ENCODE measurements at places on chromosomes 12 and 14.

DNA sequence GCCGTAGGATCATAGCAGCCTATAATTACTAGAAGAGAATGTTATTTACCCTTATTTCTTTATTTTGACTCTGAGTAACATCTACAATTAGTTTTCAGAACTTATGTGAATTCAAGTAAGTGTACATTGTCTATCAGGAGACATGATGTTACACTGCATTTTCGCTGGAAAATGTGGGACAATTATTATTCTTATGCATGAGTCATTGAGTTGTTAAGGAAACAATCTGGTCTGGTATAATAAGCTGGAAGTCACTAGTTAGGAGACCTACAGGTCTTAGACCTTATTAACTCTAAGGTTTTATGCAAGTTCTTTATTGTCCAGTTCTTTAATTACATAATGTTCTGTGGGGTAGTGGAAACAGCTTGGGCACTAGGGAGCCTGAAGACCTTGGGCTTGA is 5.8 kb downstream of the KTN1 start:
- no peak for DNase-seq

- DNase-seq = no peak
Measured at GRCh38 chr12:112711026-112711425, 80.5 kb upstream of the RPH3A start.

- DNase-seq = no peak
Measured at GRCh38 chr12:39605996-39606395, 13.6 kb downstream of the ABCD2 start.

DNA sequence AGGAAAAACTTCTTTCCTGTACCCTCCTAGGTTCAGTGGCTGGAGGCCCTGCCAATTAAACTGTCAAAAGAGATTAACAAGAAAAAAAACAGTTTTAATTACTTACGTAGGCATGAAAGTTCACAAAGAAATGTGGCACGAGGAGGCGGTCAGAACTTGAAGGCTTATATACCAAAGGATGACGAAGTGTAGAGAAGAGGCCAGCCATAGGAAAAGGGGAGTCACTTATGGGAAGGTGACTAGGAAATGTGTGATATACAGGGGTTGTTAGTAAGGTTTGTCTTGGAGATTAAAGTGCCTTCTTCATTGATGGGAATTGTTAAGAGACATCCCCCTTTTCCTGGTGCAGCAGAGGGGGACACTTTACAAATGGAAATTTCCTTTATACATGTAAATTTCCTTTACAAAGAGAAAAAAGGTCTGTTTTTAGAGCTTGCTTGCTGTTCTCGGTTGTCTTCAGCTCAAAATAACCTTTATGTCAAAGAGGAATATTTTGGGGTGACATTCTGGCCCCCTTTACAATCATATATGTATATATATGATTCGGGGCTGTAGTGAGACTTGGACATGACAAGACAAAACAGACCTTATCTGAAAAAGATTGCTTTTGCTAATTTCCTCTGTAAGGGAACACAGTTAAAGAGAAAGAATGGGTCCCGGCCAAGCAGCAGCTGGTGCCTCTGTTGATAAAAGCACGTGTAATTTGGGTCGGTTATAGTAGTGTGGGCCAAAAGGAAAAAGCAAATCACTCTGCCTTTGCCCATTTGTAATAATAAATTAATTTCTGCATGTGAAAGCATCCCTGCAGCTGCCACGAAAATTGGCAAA is 38.6 kb downstream of the SYNE2 start:
- no peak for DNase-seq

GRCh38 chr14:76305268-76305826 is 70.6 kb upstream of the ESRRB start:
- no peak for DNase-seq

GRCh38 chr12:14691560-14691959 is 4.8 kb downstream of the GUCY2C start:
- DNase-seq = no peak

- DNase-seq = peak; percentile 5
Measured at GRCh38 chr12:94879542-94879941, 124.0 kb downstream of the NDUFA12 start.

DNA sequence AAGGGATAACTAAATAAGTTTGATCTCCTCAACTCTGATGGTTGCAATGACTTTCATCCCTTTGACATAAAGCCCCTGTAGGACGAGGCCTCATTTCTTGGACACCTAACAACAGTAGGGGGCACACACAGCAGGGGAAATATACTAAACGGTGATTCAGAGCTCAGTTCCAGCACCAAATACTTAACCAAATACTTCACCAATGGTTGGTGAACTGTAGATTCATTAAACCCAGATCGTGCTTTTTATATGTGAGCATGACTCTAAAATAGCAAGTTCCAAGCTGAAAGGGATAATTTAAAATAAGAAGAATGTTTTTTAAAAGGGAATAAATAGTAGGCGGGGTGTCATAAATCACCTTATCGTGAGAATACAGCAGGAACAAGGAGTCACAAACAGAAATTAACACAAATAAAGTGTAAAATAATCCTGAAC is 53.2 kb downstream of the ATG2B start:
- DNase-seq = peak; percentile 24

DNA sequence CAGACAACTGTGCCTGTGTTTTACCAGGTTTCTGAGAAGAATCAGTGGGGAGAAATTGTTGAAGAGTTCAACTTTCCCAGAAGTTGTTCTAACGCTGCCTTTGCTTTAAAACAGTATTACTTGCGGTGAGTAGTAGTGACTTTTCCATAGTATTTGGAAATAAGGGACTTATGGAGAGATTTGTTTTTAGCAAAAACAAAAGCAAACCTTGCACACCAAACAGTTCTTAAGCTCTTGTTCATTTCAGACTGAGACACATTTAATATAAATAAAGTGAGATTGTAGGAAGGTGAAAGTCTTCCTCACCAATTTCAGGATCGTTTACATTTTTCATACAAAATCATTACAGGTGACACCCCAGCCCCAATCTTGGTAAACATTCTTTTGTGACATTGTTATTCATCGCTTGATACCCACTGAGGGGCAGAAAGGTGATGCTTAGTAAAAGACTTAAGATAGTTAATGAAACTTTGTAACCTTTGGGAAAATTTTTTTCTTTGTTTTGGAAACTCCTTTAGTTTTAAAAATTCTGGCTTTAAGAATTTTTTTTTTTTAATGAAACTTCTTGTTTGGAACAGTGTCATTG is 1.8 kb downstream of the ARID2 start:
- no peak for DNase-seq

GRCh38 chr14:48735607-48736006 is 850.6 kb downstream of the RPS29 start:
- DNase-seq = no peak

DNA sequence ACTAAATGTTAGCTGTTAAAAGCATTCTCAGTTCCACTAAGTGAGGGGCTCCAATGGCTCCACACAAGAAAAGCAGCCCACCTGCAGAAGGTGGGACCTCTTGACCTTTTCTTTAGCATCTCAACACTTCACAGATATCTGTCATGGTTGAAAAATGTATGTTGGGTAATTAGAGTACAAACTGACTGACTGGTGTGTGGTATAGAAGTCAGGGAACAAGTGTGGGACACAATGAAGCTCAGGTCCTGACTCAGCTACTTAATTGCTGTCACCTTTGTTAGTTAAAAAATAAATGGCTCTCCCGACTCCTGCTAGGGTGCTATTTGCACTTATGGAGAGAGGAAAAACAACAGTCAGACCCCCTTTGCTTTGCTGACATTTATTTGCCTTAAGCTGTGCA is 299.0 kb downstream of the TTC6 start:
- no peak for DNase-seq

- DNase-seq = no peak
Measured at GRCh38 chr14:100074431-100075100, 9.3 kb downstream of the EVL start.

DNA sequence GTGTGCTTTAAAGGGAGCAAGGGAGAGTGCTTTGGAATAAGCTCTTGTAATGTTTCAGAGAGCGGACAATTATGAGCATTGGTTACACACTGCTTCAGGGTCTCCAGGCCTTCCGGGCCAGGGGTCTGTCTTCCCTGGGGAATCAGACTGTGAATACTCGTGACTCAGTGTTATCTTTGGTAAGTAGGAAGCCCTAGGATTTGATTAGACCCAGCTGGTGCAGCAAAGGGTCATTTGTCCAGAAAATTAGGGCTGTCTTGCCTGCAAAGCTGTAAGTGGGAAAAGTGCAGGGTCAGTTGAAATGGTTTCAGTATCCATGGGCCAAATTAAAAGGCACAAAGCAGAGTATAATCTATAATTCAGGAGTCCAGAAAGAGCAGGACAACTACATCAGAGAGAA is 475.6 kb downstream of the MED13L start:
- no peak for DNase-seq

- DNase-seq = no peak
Measured at GRCh38 chr14:58571769-58572472, 65.8 kb upstream of the DACT1 start.

GRCh38 chr12:12724421-12725085 is 7.4 kb downstream of the CDKN1B start:
- peak; percentile 40 for DNase-seq

DNA sequence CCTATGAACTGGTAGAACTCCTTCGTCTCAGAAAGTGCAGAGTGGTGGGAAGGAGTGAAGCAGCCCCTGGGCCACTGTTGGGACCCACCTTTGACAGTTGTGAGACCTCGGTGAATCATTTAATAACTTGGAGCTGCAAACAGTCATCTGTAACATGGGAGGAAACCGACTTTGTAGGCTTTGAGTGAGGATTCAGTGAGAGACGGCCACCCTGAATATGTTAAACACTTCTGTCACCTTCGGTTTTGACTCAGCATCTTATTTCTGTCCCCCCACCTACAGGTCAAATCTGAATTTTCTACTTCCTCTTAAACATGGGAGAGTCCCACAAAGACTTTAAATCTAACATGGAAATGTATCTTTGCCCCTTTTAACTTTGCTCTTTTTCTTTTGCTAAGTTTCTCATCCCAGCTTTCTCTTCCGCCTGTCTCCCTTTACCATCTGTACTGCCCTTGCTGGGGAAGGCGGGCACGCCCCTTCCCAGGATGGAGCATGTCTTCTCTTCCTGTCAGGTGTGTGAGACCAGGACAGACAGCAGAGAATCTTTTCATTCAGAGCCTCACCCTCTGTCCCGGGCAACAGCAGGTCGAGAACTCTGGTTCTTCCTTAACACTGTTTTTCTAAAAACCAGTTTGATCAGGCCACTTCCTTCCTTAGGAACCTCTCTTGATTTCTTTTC is 37.1 kb downstream of the ZC3H14 start:
- no peak for DNase-seq

GRCh38 chr14:41521891-41522290 is 84.8 kb upstream of the LRFN5 start:
- no peak for DNase-seq

DNA sequence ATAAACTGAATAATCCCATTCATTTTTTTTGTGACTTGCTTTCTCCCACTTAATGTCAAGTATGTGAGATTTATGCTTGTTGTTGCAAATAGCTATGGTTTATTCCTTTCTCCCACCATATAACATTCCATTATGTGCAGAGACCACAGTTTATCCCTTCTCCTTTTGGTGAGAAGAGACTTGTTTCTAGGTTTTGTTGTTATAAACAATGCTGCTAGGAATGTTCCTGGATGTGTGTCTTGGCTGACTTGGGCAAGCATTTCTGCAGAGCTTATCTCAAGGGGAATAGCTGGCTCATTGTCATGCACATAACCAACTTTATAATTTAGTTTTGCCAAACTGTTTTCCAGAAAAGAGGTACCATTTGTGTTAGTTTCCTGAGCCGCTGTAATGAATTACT is 47.6 kb upstream of the PPP1CC start:
- no peak for DNase-seq

- no peak for DNase-seq
Measured at GRCh38 chr12:92665496-92665895, 37.3 kb upstream of the PLEKHG7 start.

DNA sequence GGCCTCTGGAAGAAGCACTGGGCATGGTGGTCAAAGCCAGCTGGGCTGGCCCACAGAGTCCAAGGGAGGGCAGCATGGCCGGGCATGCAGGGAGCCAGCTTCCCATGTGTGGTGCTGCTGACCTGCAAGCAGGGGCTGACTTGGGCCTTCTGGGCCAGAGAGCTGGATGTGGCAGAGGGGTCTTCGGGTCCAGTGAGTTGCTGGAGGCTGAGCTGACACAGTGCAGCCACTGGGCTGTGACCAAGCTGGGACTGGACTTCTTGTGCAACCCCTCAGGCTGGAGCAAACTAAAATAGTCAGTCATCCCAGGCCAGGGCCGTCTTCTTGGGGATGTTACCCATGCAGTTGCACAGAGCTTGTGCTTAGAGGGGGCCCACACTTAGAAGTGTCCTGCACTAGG is 7.3 kb upstream of the RIN3 start:
- DNase-seq = no peak

GRCh38 chr12:32305163-32305562 is 94.2 kb upstream of the FGD4 start:
- DNase-seq = peak; percentile 56

GRCh38 chr14:67738740-67739504 is 37.2 kb downstream of the RDH12 start:
- no peak for DNase-seq

GRCh38 chr12:128424931-128425431 is 158.0 kb downstream of the TMEM132C start:
- DNase-seq = no peak

- peak; percentile 17 for DNase-seq
Measured at GRCh38 chr12:93245543-93245942, 132.2 kb upstream of the NUDT4 start.

GRCh38 chr14:77844802-77845201 is 44.9 kb downstream of the ADCK1 start:
- DNase-seq = no peak

DNA sequence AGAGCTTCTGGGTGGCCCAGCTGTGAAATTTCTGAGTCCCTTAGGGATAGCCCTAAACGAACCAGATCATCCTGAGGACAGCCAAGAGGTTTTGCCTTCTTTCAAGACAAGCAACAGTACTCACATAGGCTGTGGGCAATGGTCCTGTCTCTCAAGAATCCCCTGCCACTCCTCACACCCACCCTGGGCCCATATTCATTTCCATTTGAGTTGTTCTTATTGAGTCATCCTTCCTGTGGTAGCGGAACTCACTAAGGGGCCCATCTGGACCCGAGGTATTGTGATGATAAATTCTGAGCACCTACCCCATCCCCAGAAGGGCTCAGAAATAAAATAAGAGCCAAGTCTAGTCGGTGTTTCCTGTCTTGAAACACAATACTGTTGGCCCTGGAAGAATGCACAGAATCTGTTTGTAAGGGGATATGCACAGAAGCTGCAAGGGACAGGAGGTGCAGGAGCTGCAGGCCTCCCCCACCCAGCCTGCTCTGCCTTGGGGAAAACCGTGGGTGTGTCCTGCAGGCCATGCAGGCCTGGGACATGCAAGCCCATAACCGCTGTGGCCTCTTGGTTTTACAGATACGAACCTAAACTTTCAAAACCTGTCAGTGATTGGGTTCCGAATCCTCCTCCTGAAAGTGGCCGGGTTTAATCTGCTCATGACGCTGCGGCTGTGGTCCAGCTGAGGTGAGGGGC is 38.9 kb downstream of the DAD1 start:
- no peak for DNase-seq
